ENCODE measurements at places on chromosomes 5 and 9.

- no peak for DNase-seq
Observed at GRCh38 chr9:129282272-129282671, 104.2 kb upstream of the IER5L start.

- no peak for DNase-seq
Observed at GRCh38 chr5:68074633-68075032, 140.9 kb upstream of the PIK3R1 start.

DNA sequence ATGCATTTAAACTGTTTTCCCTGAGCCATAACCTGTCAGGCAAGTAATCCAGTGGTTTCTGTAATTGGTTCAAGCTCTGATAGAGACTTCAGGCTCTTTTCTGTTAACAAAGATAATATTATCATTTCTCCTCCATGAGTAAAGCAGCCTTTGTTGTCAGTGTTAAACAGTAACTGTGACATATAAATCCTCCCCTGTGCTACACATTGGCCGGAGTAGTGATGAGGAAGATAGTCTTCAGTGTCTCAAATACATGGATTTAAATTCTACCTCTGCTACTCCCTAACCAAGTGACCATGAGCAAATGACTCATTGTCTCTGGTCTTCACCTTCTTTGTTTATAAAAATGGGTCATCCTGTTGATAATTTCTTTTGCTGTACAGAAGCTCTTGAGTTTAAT is 615.5 kb upstream of the CHD1 start:
- no peak for DNase-seq

DNA sequence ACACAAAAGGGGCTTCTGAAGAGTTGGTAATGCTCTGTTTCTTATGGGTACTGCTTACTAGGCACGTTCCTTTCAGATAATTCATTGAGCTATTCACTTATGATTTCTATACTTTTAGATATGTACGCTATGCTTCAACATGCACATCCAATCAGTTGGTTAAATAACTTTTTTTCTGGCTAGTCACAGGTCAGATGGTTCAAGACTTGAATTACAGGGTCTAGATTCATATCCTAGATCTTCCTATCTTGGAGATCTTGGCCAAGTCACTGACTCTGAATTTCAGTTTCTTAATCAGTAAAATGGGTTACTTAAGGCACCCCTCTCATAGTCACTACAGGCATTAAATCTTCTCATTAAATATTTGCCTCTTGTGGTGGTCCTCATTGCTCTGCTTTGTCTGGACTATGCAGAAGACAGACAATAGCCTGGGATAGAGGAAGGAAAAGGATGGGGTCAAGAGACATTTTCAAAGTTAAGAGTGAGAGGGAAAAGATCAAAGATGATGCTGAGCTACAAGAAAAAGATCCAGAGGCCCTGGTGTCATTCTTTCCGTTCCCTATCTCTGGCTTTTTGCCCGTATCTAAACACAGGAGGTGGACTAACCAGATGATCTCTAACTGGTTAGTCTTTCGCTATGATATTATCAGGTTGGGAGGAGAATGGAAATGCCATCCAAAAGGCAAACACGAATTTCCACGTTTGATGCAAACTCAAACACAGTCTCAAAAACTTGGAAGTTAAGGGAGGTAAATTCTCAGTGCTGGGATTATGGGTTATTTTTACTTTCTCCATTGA is 1.8 kb upstream of the CCDC180 start:
- no peak for DNase-seq

DNA sequence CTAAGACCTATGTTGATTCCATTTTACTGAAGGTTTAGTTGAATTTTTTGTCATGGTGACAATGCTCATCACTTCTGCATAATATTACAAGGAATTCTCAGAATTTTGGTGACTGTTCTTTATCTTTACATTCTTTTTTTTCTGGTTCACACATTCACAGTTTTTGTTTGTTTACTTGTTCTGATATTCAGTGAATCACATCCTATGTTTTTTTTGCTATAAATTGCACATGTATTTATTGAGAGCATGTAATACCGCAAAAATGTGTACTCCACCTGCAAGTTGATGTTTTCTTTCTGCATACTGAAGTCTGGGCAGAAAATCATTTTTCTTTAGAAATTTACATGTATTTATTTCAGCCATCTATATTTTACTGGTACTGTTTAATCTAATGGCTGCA is 261.9 kb upstream of the CDH10 start:
- no peak for DNase-seq

Data from mucosa of gallbladder (tissue), 1 donor.